ENCODE measurements at places on chromosomes 3 and 15.
A peak's percentile ranks its signal among the peaks of the same experiment; 100 is the strongest.

DNA sequence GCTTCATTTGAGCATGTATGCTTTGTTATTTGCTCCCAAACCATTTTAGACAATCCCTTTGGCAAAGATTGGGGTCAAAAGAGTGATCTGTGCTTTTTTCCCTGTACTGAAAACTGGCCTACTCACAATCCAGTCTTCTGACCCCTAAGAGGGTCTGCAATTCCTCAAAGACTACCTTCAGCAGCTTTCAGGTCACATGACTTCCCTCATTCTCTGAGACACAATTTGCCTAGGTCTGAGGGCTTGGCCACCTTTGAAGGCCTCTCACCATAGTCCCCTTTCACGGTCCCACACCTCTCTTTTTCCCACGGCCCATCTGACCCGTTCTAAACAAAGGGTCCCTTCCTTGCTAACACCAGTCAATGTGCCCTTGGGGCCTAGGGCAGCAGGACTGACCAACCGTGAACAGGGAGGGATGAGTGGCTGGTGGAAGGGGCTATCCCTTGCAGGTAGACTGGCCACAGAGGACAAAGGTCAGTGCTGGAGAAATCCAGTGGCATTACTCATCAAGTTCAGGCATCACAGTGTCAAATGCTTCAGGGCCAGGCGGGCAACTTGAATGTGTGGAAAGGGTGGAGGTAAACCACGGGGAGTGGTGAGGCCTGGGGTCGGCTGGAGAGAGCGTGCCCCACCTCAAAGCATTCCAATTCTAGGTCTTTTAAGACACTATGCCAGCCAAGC is 10.8 kb downstream of the RASL12 start:
- DNase-seq, result no peak

DNA sequence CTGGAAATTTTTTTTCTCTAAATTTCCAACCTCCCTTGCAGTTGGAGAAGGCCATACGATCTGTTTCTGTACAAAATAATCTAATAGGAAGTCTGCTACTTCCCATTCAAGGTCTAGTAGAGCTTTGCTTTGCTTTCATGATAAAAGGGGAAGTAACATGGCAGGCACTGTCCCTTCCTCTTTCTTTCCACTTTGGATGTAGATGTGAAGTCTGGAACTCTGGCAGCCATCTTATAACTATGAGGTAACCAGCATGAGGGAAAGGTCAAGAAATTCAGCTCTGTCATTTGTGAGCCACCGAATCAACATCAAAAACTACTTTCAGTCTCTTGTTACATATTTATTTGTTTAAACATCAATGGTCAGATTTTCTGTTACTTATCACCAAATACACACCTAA is 156.3 kb downstream of the MTHFS start:
- DNase-seq, result no peak

- no peak for DNase-seq
These were observed 23.8 kb upstream of the RPL29 start for GRCh38 chr3:52019352-52020080.

DNA sequence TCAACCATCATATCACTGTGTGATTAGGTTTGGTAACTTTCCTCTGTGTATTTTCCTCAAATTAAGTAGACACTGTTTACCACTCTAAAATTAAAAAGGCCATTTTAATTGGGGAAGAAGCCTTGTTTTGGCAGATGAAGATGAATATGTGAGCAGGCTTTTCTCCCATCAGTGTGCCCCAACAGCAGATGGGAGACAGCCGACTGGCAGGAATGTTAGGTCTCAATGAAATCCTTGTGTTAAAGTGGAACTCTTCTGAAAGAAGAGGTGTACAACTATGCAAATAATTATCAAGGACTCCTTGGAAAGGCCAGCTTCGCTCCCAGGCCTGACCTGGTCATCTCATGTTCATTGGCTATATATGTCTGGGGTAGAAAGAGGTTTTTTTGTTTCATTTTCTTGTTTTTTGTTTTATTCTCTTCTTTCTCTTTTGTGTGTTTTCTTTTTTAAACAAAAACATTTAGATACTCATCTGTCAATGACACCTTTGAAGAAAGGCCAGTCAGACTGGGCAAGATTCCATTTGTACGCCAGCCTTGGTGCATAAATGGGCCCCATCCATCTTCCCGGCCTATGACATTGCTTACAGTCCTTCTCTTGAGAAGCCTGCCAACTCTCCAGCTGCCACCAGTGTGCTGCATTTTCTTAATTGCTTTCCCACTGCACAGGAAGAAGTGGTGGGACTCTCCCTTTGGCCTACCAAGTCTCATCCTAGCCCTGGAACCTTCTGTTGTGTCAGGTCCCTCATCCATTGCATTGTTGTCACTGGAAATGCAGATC is 25.8 kb downstream of the LRTM1 start:
- no peak for DNase-seq

DNA sequence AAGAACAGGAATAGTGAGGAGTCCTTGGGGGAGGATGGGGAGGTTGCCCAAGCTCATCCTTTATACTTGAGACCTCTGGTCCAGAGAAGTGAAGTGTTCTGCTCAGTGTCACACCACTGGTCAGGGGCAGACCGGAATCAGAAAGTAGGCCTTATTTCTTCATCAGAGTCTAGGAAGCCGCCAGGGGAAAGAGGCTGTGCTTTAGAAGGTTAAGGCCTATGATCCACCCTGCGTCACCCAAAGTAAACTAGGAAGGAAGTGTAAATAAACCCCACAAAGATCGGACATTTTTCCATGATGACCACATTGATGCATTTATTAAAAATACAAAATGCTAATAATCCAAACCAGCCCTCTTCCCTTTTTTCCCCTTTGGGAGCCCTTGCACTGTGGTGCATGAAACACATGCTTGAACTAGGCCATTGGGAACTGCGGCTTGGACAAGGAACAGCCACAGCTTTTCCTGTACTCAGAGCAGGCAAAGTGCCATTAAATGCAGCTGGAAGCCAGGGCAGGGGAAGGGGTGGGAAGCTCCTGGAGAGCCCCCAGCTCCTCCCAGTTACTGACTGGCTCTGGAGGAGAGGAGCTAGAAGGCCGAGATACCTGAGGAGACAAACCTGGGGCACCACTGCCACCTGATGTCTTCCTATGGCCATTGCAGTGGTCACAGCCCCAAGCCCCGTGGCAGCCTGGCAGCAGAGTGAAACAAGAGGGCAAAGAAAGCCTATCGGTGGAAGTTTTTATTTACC is 37.0 kb downstream of the CDC25A start:
- peak; percentile 83 for DNase-seq

DNA sequence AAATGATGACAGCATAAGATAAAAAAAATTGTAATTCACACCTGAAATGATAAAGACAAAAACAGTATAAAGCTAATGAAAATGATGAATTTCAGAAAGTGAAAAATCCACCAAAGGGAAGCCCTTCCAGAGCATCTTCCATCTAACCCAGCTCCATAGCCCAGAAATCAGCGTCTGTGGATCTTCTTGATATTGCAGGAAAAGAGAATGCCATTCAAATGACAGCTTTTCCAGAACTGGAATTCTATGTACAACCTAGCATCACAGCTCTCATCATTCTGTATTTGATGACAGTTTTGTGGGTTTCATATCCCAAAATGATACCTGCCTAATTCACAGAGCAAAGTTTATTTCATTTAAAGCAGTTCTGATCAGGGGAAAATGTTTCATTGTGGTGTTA is 267.3 kb downstream of the FHIT start:
- no peak for DNase-seq

DNA sequence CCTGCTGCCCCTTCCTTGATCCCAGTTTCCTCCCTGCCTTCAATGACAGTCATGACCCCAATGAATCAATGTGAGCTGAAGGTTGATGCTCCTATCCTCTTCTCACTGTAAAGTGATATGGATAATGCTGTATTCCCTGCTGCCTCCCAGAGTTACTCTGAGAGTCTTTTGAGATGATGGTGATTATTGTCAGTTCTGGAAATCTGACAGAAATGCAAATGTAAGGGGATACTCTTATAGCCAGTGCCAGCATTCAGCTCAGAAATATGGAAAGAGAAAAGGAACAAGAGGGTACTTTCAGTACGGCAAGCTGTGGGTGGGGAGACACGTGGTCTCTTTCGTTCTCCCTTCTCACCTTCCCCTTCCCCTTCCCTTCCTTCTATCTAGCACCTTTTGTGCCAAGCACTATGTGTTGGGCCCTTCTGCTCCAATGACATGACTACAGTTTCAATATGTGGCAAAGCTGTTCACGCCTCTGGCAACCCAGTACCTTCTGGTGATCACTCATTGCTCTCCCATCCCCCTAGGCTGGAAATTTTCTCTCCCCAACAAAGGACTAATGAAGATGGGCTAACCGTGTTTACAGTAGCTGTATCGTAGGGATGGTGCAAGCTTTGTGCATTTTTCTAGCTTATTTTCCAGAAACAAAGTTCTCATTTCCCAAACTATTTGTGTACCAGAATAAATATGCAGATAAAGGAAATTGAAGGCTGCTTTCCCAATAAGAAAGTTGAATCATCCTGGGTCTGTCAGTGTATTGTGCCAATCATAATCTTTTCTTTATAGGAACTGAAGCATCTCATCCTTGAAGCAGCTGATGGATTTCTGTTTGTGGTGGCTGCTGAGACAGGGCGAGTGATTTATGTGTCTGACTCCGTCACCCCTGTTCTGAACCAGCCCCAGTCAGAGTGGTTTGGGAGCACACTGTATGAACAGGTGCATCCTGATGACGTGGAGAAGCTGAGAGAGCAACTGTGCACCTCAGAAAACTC is 70.3 kb downstream of the ARNT2 start:
- no peak for DNase-seq

GRCh38 chr3:178393824-178394223 is 142.4 kb upstream of the KCNMB2 start:
- no peak for DNase-seq

- DNase-seq, result peak; percentile 76
These were observed 142.4 kb downstream of the EPHB1 start for GRCh38 chr3:134937256-134938028.

- DNase-seq, result no peak
These were observed 2.6 kb upstream of the HHATL start for GRCh38 chr3:42705058-42705767.

- no peak for DNase-seq
These were observed 22.1 kb upstream of the TMEM115 start for GRCh38 chr3:50381383-50381782.

- no peak for DNase-seq
These were observed 146.5 kb downstream of the FNDC3B start for GRCh38 chr3:172185907-172186306.

DNA sequence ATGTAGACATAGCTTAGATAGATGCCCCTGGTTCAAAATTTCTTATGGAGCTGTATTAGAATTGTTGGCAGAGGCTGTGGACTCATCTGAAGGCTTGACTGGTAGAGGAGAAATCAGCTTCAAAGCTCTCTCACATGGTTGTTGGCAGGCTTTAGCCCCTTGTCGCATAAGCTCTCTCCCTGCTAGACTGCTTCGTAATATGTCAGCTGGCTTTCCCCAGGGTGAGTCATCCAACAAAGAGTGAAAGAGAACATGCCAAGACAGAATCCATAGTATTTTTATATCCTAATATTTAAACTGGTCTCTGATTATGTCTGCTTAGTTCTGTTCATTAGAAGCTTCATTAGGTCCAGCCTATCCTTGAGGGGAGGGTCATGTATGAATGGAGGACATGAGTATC is 427.4 kb upstream of the NAALADL2 start:
- DNase-seq, result no peak

GRCh38 chr15:92711457-92711831 is 55.9 kb upstream of the FAM174B start:
- DNase-seq, result no peak

DNA sequence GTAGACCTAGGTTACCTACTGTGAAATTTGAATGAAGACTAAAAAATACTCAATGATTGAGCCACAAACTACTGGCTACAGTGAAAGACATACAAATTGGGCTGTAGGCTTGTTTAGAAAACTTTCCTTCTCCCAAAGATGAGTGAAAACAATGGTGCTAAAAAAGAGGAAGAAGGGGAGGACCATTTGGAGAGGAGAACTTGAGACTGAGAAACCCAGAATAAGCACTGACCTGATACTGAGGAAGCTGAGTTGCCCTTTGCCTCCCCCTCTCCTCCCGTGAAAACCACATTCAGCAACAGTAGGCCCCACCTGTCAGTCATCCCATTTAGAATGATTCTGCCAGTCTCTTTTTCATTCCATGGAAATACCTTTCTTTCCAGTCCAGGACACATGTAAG is 484.0 kb upstream of the TGFBR2 start:
- DNase-seq, result no peak

DNA sequence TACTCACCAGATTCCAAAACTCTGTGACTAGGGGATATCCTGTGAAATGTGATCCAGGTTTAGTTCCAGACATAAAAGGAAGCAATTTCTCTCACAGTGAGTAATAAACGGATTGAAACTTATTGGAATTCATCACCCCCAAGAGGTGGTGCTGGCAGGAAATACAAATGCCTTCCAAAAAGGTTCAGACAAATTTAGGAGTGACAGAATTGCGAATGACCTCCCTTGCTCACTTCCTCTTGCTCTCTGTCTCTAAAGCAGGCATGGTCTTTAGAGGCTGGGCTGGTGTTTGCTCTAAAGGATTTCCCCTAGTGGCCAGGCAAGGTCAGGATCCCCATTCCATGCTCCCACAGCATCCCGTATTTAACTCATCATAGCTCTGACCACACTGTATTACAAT is 449.4 kb upstream of the PPP2R3A start:
- DNase-seq, result peak; percentile 30

DNA sequence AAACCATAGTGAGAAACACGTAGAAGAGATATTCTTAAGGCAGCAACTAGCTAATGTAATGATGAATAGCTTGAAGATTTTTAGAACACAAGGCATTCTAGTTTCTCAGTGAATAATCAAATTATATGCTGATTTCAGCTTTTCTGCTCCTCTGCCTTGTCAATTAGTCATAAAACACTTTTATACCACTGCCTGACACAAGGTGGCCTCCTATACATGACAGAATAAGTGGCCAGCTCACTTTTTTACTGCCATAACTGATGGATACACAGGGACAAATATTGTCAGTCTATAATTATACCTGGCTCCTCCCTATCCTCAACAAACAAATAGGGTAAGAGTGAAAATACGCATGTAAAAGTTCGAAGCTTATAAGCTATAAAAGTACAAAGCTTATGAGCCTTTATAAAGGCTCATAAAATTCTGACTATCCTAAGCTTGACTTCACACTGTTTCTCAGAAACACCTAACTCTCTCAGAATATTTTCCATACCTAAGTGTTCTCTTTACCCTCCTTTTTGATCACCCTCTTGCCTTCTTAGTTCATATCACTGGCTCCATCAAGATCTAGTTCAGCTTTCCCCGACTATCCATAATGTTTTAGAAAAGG is 81.6 kb downstream of the HERC1 start:
- no peak for DNase-seq

- no peak for DNase-seq
These were observed 42.0 kb downstream of the ADAMTSL3 start for GRCh38 chr15:83695901-83696425.

DNA sequence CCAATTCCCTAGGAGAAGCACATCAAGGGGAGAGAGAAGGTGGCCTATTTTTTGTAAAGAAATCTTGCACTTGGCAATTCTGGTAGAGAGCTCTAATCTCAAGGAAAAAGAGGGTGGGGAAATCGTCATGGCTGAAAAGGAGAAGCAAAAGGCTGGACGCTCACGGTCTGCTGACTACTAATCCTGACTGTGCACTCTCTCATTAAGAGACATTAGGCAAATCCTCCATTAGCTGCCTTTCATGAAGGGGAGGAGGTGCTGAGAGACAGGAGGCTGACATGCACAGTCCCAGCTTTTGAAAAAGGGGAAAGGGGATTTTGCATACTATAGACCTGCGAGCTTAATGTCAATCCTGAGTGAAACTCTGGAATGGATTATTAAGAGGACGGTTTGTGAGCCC is 170.0 kb downstream of the NR2F2 start:
- DNase-seq, result no peak

GRCh38 chr15:72923289-72923688 is 129.0 kb upstream of the NEO1 start:
- peak; percentile 27 for DNase-seq

Data from NT2/D1 (cell line).